ENCODE measurements at places on chromosomes 1 and 21.

- no peak for DNase-seq
Measured at GRCh38 chr1:183139281-183139942, 46.7 kb upstream of the LAMC2 start.

DNA sequence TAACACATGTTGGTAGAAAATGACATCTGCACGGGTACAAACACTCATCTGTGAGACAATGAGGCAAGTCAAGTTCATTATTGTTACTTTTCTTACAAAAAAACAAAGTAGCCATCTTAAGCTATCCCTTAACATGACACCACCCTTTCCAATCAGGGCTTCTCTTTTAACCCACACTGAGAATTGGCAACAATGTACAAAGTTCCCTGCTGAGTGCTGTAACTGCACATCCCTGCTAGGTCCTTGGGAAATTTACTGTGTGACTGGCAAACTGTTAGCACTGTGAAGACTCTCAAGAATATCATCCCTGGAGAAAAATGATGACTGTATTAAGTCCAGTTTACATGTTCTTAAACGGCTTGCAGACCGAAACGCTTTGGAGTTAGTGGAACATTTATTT lies 185.8 kb upstream of the PLD5 start:
- no peak for DNase-seq

DNA sequence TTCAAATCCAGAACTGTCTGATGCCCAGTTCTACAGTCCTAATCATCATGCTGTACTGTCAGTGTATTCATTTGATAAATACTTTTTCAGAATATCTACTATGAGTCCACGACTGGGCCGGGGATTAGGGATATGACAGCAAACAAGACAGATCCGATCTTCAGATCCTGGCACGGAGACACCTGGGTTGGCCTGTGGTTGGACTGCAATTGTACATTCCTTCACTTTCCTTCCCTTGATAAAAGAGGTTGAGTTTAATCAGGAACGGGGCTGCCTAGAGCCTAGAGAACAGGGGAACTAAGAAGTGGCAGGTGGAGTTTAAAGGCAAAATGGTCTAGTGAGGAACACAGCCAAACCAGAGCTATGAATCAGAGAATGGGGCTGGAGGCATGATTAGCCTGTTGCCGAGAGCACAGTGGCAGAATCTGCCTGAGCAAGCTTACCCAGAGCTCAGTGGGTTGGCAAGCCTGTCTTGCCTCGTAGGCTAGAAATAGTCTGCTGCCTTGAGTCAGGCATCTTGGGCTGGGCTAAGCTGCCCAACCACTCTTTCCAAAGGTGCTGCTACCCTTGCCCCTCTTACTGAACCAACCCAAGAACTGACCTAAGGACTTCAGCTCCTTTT lies 38.1 kb upstream of the PTCH2 start:
- DNase-seq = no peak

DNA sequence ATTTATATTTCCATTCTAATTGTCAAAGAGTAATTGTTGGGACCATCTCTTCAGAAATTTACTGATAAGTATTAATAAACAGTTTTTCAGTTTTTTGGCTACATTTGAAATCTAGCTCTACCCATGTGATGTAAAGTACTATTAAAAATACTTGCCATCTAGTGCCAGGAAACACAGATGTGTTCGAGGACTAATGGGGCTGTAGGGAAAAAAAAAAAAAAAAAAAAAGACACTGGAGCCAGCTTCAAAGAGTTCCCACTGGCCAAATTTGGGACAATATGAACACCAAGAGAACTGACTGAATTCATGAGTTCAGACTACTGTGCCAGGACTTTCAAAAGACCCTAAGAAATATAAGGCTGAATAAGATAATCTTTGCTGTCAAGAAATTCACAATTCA lies 65.2 kb upstream of the GFI1 start:
- DNase-seq = no peak
